SK-N-SH (cell line): ENCODE measurements at places on chromosomes 1 and 21. TPM values are rescaled to one million over a fixed set of nuclear protein-coding genes. Genes with fewer than 3 reads are reported as not detected.

GRCh38 chr1:99565606-99566289 is 80.2 kb upstream of the PALMD start:
- no peak for DNase-seq
- no peak overlapping the region for H3K27ac ChIP-seq
- no peaks in the 10 kb centered on the region for H3K27me3 ChIP-seq
- H3K4me1 ChIP-seq, result no peaks in the 10 kb centered on the region
- H3K4me3 ChIP-seq, result no peak overlapping the region

GRCh38 chr1:14919751-14920150 is 233.8 kb upstream of the TMEM51 start:
- H3K27ac ChIP-seq, result no peak overlapping the region
- no peaks in the 10 kb centered on the region for H3K36me3 ChIP-seq
- no peak overlapping the region for H3K4me3 ChIP-seq
- H3K4me1 ChIP-seq, result no peaks in the 10 kb centered on the region; the same call in 1 of the 2 replicates

DNA sequence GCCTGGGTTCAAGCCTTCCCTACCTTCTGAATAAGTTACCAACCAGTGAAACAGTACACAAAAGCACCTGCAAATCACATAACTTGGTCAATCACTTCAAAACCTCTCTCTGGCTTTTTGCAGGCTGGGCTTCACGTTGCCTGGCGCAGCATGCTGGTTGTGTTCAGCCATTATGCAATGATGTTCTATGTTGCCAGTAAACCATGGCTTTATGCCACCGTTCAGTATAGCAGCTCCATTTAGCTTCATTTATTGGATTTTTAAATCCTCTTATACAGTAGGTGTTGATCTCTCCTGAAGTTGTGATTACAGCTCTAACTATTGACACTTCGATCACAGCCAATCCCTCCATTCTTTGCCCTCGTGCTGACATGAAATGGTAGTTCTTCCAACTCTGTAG is 233.6 kb upstream of the PTBP2 start:
- H3K4me3 ChIP-seq, result no peak overlapping the region
- H3K4me1 ChIP-seq, result no peaks in the 10 kb centered on the region
- DNase-seq, result no peak
- H3K27ac ChIP-seq, result no peak overlapping the region

DNA sequence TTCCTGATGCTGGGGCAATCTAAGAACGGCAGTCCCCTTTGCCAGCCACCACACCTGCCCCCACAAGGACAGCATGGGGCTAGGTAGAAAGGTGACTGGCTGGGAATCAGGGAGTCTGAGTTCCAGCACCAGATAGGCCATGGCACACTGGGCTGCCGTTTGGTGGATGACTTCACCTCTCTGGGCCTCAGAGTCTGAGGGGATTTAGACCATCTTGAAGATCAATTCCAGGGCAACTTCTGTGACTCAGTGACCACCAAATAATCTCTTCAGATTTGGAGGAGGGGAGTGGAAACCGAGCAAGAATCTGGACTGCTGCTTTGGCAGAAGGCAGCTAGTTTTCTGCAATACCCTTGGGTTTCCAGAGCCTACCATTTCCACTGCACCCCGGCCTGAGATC is 92.1 kb upstream of the EDN2 start:
- H3K4me3 ChIP-seq, result no peak overlapping the region
- H3K4me1 ChIP-seq, result peaks cover 4% of the 10 kb centered on the region
- no peak for DNase-seq
- H3K36me3 ChIP-seq, result no peaks in the 10 kb centered on the region
- H3K27ac ChIP-seq, result no peak overlapping the region

DNA sequence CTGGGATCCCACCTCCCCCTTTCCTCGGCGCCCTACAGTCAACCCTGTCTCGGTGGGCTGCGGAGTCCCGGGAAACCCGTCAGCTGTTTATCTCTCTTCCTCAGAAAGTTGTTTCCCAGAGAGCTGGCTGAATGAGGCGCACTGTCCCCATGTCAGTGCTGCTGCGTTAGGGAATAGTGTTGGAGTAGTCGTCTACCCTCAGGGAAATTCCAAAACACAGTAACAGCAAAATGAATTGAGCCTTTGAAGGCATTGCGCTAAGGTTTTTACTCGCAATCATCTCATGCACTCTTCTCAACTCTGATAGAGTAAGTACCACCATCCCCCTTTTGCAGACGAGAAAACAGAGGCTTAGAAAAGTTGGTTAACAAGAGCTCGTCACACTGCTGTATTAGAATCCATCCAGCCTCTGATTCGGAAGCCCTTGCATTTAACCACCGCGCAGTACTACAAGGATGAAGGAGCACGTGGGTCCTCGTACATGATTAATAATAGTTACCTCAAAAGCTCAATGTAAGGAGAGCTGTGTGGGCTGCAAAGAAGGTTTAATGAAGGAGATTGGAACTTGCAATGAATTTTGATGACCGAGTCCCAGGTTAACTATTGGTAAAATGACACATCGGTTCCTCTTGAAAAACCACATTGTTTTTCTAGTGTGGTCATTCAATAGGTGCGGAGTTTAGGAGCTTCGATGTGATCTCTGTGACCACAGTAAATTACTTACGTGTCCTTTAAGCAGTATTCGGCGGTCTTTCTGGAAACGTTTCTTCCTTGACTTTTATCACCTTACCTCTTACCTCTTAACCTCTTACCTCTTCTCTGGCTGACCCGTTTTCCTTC is 788 bp upstream of the EDEM3 start:
- H3K4me3 ChIP-seq, result peak overlapping the region; percentile 98
- H3K36me3 ChIP-seq, result no peaks in the 10 kb centered on the region
- H3K4me1 ChIP-seq, result peaks cover 11% of the 10 kb centered on the region
- H3K27me3 ChIP-seq, result no peaks in the 10 kb centered on the region
- DNase-seq, result peak; percentile 16

GRCh38 chr1:40256401-40257084 is 1.5 kb upstream of the ZMPSTE24 start:
- H3K36me3 ChIP-seq, result peaks cover 12% of the 10 kb centered on the region
- H3K4me3 ChIP-seq, result peak overlapping the region; percentile 75
- no peak for DNase-seq
- H3K4me1 ChIP-seq, result peaks cover 10% of the 10 kb centered on the region; the same call in 1 of the 2 replicates
- no peaks in the 10 kb centered on the region for H3K27me3 ChIP-seq
- H3K27ac ChIP-seq, result peak overlapping the region; percentile 99

DNA sequence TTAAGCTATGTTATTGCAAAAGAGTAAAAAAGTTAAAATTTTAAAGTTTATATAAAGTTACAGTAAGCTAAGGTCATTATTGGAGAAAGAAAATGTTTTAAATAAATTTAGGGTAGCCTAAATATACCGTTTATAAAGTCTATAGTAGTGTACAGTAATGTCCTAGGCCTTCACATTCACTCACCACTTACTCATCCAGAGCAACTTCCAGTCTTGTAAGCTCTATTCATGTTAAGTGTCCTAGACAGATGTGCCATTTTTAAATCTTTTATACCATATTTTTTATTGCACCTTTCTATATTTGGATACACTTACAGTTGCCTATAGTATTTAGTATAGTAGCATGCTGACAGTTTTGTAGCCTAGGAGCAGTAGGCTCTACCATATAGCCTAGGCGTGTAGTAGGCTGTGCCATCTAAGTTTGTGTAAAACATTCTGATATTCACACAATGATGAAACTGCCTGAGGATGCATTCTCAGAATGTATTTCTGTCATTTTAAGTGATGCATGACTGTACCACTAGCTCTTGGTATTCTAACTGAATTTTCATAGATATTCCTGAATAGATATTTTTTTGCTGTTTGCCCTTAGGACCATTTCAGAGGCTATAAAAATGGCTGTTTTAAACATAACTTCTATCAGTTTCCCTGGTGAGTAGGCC is 26.8 kb downstream of the PPP2R5A start:
- H3K27ac ChIP-seq, result no peak overlapping the region
- no peaks in the 10 kb centered on the region; the same call in 1 of the 2 replicates for H3K36me3 ChIP-seq
- H3K27me3 ChIP-seq, result no peaks in the 10 kb centered on the region
- H3K4me1 ChIP-seq, result no peaks in the 10 kb centered on the region; the same call in 1 of the 2 replicates

DNA sequence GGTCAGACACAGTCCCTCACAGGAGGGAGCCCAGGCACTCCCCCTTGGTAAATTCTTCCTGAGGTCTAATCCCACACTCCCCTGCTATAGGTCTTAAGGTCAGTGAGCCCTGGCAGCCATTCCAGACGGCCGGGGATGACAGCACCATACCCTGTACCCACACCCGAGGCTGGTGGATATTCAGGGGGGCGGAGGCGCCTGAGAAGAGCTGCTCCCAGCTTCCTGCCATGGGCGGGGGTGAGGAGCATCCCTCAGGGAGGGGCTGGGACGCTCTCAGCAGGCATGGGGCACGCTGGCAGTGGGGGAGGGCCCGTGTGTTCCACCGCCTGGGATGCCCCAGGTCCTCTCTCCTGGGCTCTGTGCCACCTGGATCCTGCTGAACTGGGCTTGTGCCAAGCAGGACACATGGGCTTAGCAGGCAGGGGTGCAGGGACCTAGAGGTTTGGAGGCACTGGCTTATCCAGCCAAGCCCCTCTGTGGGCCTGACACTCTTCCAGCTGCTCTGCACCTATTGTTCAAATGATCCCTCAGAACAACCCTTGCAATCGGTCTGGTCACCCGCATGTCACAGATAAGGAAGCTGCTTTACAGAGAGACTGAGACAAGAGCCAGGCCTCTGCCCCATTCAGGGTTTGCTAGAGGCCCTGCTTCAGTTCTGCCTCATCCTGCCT is 5.7 kb upstream of the ADGRB2 start:
- H3K27ac ChIP-seq, result peak overlapping the region; percentile 97
- no peaks in the 10 kb centered on the region for H3K27me3 ChIP-seq
- peak; percentile 87 for DNase-seq
- no peaks in the 10 kb centered on the region for H3K36me3 ChIP-seq
- H3K4me1 ChIP-seq, result peaks cover 82% of the 10 kb centered on the region
- H3K4me3 ChIP-seq, result no peak overlapping the region

- DNase-seq, result no peak
- H3K27me3 ChIP-seq, result no peaks in the 10 kb centered on the region
- H3K27ac ChIP-seq, result peak overlapping the region; percentile 34; the same call in 1 of the 2 replicates
- no peaks in the 10 kb centered on the region for H3K36me3 ChIP-seq
- no peak overlapping the region for H3K4me3 ChIP-seq
Measured at GRCh38 chr1:70043804-70044203, 161.6 kb downstream of the LRRC40 start.

GRCh38 chr1:37811027-37811655 is 3.1 kb upstream of the YRDC start:
- peak overlapping the region; percentile 11; the same call in 1 of the 2 replicates for H3K4me3 ChIP-seq
- peak; percentile 73 for DNase-seq
- peaks cover 45% of the 10 kb centered on the region for H3K36me3 ChIP-seq
- no peak overlapping the region; the same call in none of the 2 replicates for H3K27ac ChIP-seq
- no peaks in the 10 kb centered on the region for H3K27me3 ChIP-seq
- peaks cover 25% of the 10 kb centered on the region for H3K4me1 ChIP-seq

DNA sequence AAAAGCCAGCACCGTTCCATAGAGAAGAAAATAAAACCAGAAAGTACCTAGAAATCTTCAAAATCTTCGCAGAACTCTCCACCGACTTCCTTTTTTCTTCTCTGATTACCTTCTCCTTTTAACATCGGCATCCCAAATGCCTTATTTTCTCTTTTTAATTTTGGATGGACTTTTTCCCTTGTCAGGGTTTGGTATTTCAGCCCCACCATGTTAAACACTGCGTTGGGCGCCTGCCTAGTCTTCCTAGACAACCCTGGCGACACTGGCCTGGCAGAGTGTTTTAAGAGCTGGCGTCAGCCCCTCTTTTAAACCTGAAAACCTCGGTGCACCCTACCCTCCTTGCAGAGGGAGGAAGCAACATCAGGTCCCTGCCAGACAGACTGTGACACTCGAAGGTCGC is 66.0 kb upstream of the EFHD2 start:
- DNase-seq, result no peak
- no peak overlapping the region for H3K27ac ChIP-seq
- H3K36me3 ChIP-seq, result no peaks in the 10 kb centered on the region
- H3K27me3 ChIP-seq, result no peaks in the 10 kb centered on the region
- H3K4me1 ChIP-seq, result no peaks in the 10 kb centered on the region

DNA sequence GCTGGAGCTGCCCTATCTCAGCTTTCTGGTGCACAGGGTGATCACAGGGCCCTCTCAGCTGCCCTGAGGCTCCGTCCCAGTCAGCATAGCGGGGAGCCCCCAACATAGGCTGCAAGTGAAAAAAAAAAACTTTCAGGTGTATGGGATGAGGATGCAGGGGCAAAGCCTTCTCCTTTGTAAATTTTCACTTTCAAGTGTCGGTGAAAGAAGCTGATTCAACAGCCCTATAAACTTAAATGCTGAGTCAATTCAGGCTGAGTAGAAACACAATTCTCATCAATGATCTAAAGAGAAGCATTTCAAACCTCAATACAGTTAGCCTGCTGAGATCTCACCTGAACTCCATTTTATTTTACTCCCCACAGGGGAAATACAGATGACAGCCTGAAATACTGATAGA is 171.2 kb downstream of the SEC16B start:
- no peaks in the 10 kb centered on the region for H3K36me3 ChIP-seq
- H3K27ac ChIP-seq, result no peak overlapping the region
- no peaks in the 10 kb centered on the region for H3K4me1 ChIP-seq
- H3K27me3 ChIP-seq, result no peaks in the 10 kb centered on the region
- no peak overlapping the region for H3K4me3 ChIP-seq
- no peak for DNase-seq

- H3K27me3 ChIP-seq, result no peaks in the 10 kb centered on the region
- no peak for DNase-seq
- H3K36me3 ChIP-seq, result no peaks in the 10 kb centered on the region
- no peak overlapping the region for H3K27ac ChIP-seq
- peaks cover 2% of the 10 kb centered on the region; the same call in 1 of the 2 replicates for H3K4me1 ChIP-seq
Measured at GRCh38 chr1:104125266-104125665, 375.6 kb downstream of the AMY1C start.

DNA sequence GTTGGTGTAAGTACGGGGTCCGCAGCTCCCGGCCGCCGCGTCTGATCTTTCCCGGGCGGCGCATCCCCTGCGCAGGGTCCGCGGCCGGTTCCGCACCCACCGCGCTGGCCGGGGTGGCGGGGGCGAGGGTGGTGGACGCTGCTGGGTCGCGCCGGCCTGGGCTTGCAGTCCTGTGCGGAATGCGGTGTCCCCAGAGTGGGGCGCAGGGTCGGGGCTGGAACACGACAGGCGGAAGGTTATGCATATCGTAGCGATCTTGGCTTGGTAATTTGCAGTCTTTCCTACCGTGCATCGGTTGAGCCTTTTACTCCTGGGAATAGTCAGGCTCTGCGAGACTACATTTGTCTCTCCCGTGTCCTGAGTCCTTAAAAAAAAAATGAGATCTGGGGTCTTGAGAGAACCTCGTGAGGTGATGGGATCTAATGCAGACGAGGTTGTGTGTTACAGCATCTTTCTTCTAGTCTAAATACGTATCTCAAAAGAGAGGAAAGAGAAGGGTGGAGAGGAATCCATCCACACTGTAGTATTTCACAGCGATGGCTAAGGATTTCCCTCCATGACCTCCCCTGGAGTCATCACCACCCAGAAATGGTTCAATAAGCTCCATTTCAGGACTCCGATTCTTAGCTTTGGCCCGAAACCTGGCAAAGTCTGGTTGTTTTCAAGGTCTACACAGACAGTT is 572 bp downstream of the ATP1B1 start:
- no peaks in the 10 kb centered on the region for H3K27me3 ChIP-seq
- peak overlapping the region; percentile 84 for H3K4me3 ChIP-seq
- H3K4me1 ChIP-seq, result peaks cover 67% of the 10 kb centered on the region
- peak; percentile 59 for DNase-seq

CKS1B gene
- polyA plus RNA-seq, result 256 and 308 TPM in 2 replicates

PDC gene
- polyA plus RNA-seq, result not detected in 2 replicates

VANGL2 gene
- 13.4 and 17.5 TPM in 2 replicates for polyA plus RNA-seq

TMEM81 gene
- 1.8 and 2.7 TPM in 2 replicates for polyA plus RNA-seq

PLPP3 gene
- 32.2 and 38.1 TPM in 2 replicates for polyA plus RNA-seq

NTMT2 gene
- not detected in 2 replicates for polyA plus RNA-seq
